AG09319 (cell line): ENCODE measurements at places on chromosomes 12 and 14.

- DNase-seq = no peak
Observed at GRCh38 chr12:124622331-124622730, 54.9 kb upstream of the NCOR2 start.

DNA sequence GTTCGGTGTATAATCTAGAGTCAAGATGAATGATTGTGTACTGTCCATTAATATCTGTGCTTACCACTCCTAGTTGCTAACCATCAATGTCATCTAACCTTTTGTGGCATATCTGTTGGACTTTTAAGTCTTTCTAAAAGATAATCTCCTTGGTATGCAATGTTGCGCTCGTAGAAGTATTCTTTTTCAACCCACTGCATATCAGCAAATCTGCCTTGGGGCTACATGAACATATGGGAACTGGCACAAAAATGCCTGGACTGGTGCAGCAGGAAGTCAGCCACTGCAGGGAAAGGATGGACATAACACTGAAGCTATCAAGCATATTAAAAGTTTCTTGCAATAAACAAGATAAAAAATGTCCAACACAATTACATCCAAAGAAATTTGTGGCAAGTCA lies 124.3 kb upstream of the SLC38A4 start:
- no peak for DNase-seq

DNA sequence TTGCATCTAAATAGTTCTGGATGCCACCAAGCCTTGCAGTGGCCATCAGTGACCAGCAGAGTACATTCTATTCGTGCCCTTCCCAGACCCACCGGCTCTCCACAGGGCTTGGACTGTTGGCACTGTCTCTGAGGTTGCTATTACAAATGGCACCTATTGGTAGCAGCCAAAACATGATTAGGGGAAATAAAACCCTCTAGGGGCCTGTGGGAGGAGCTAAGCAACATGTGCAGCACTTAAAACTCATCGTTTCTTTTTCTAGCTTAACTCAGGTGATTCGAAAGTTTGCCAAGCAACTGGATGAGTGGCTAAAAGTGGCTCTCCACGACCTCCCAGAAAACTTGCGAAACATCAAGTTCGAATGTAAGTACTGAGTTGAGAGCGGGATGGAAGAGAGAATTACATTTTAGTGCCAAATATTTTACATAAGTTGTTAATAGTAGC lies 65.4 kb upstream of the RIC8B start:
- DNase-seq = no peak

DNA sequence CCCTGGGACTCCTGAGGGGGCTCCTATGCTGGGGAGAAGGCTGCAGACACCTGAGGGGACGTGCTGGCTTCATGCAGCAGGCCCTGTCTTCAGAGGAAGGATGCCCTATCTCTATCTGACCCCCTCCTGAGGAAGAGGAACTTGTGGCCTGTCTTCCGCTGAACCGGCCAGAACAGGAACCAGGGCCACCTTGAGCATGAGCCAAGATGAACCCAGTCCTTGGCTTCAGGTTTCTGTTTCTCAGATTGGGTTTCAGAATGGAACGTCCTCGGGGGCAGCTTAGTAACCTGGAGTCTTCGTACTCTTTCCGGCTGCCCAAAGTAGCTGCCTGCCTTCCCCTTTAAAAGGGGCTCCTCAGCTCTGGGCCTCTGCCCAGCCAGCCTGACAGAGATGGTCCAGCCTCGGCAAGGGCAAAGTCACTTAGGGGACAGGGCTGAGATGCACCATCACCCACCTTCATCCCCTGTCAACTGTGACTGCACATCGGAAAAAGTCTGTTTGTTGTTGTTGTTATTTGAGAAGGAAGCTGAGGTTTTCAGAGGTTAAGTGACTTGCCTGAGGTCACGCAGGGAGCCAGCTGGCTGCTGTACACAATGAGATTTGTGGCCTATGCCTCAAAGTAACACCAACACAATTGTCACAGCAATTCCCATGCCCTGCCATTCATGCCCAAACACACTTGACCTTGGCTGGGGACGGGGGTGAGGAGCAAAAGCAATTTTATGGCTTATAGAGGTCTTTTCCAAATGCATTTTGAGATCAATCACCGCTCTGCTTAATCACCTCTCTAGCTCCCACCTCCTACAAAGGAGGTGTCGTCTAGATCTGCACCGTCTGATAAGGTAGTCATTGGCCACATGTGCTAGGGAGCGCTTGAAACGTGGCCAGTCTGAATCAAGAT lies 13.4 kb downstream of the ASB2 start:
- no peak for DNase-seq

- DNase-seq = no peak
Observed at GRCh38 chr12:39124768-39125167, 219.4 kb upstream of the CPNE8 start.

GRCh38 chr14:56202256-56202655 lies 84.0 kb downstream of the PELI2 start:
- DNase-seq = no peak

DNA sequence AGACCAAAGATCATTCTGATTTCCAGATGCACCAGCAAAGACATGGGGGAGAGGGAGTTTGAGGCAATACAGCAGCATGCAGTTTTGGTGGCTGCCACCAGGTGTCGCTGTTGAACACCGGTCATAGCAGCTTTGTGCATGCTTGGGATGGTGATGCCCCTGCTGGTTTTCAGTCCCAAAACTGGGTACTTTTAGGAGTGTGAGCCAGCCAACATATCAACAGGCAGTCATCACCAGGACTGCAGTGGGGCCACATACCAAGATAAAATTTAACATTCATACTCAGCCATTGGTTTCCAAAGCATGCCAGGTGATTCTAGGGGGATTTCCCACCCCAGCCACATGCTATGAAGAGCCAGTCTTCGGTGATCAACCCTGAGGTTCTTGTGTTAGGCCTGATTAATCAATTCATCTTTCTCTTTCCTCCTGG lies 64.2 kb downstream of the PHETA1 start:
- DNase-seq = no peak

- no peak for DNase-seq
Observed at GRCh38 chr12:113889076-113889475, 77.0 kb downstream of the RBM19 start.

- no peak for DNase-seq
Observed at GRCh38 chr12:20368114-20368650, at the start of gene PDE3A. PDE3A (plus strand) TSS chr12:20368537; CDS start chr12:20369285, 748 bp downstream.

GRCh38 chr12:46786774-46787173 lies 39.0 kb downstream of the SLC38A4 start:
- peak; percentile 38 for DNase-seq

DNA sequence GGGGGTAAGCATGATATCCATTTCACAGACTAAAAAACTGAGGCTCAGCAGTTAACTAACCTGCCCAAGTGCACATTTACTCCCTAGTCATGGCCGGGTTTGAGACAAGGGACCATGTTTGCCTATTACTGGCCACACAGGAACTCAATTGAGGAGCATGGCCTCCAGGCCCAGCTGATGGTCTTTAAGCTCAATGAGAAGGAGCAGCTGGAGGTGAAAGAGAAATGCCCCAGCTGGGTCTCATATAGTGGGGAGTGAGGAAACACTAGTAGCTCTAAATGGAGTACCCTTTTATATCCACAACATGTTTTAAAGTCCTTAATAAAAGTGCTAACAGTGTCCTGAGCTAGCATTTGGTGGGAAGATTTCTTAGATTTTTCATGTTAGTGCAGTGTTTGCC lies 1.6 kb downstream of the TDP1 start:
- no peak for DNase-seq

GRCh38 chr12:54572881-54573280 lies 15.6 kb downstream of the PPP1R1A start:
- DNase-seq = no peak
